ENCODE measurements at places on chromosomes 12 and 14. TPM values are rescaled to one million over a fixed set of nuclear protein-coding genes. Genes with fewer than 3 reads are reported as not detected.

DNA sequence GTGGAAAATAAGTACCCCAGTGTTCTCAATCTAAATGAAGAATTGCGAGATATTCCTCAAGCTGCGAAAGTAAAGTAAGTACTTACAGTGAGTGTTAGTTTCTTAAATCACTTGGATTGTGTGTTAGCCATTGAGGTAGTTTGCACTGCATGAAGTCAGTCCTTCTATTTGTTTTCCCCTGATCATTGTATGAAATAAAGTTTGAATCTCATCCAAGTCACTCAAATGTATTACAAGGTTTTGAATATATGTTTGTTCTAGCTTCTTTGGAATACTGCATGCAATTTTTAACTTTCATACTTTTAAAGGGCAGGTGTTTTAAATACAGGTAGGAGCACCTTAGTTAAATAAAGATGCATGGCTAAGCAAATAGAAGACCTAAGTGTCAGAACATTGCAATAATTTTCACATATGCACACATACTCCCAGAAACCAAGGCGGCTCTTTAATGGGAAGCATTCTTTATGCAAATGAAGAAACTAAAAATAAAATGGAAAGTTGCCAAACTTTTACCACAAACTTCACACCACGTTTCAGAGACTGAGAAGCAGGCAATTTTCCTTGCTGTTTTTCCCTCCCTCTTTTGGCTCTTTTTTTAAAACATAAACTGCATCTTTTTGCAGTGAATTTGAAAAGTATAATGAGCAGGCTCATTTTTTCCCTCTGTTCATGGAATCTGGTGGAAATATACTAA is 105.6 kb downstream of the GPR135 start:
- H3K4me1 ChIP-seq, result peaks cover 36% of the 10 kb centered on the region
- H3K4me3 ChIP-seq, result no peak overlapping the region
- no peak for DNase-seq
- H3K27ac ChIP-seq, result no peak overlapping the region
- H3K36me3 ChIP-seq, result peaks cover 27% of the 10 kb centered on the region

GRCh38 chr12:75658901-75659823 is 147.8 kb upstream of the KRR1 start:
- H3K36me3 ChIP-seq, result no peaks in the 10 kb centered on the region
- no peak overlapping the region for H3K4me3 ChIP-seq
- DNase-seq, result no peak
- peaks cover 4% of the 10 kb centered on the region for H3K4me1 ChIP-seq
- H3K27ac ChIP-seq, result no peak overlapping the region

GRCh38 chr12:91603060-91603459 is 420.4 kb upstream of the DCN start:
- no peaks in the 10 kb centered on the region for H3K36me3 ChIP-seq
- H3K4me1 ChIP-seq, result no peaks in the 10 kb centered on the region
- no peaks in the 10 kb centered on the region for H3K27me3 ChIP-seq
- H3K27ac ChIP-seq, result peak overlapping the region; percentile 11
- H3K4me3 ChIP-seq, result no peak overlapping the region
- DNase-seq, result no peak

- no peak overlapping the region for H3K27ac ChIP-seq
- peaks cover 11% of the 10 kb centered on the region for H3K27me3 ChIP-seq
- H3K36me3 ChIP-seq, result no peaks in the 10 kb centered on the region
- H3K4me3 ChIP-seq, result peak overlapping the region; percentile 26
- no peaks in the 10 kb centered on the region for H3K4me1 ChIP-seq
These were observed 74.6 kb upstream of the TBX5 start for GRCh38 chr12:114480337-114481199.

DNA sequence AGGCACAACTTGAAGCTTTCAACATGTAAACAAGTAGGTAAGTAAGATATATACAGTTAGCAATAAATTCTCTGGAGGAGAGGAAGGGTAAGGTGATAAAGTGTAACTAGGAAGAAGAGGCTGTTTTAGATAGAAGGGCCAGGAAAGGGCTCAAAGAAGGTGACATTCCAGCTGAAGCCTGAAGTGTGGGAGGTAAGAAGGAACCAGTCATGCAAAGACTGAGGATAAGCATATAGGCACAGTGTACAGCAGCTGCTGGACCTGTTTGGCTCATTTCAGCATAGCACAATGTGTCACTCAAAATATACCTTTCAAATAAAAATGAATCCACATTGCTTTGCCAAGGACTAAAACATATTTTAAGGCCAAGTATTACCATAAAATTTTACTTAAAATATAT is 28.6 kb upstream of the ARL1 start:
- H3K4me3 ChIP-seq, result no peak overlapping the region
- no peaks in the 10 kb centered on the region for H3K36me3 ChIP-seq
- no peak for DNase-seq

DNA sequence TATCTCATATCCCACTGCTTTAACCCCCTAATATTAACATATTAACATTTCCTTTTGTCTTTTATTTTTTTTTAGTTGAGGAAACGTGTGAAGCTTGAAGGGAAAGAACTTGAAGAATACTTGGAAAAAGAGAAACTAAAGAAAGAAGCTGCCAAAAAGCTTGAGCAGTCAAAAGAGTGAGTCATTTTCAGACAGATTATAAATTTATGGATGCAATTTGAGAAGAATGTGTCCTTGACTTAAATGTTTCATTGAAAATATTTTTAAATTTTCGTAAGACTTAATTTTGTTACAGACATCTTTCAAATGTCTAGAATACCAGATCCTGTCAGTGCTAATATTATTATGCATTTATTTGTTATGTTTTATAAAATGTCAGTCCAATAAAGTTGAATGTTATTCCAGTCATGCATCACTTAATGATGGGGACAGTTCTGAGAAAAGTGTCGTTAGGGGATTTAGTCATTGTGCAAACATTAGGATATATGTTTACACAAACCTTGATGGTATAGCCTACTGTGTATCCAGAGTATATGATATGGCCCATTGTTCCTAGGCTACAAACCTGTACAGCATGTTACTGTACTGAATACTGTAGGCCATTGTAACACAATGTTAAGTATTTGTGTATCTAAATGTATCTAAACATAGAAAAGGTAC is 32.6 kb downstream of the CPSF2 start:
- no peaks in the 10 kb centered on the region for H3K27me3 ChIP-seq
- H3K27ac ChIP-seq, result peak overlapping the region; percentile 32
- peaks cover 37% of the 10 kb centered on the region for H3K36me3 ChIP-seq
- H3K4me3 ChIP-seq, result no peak overlapping the region
- H3K4me1 ChIP-seq, result no peaks in the 10 kb centered on the region
- no peak for DNase-seq

DNA sequence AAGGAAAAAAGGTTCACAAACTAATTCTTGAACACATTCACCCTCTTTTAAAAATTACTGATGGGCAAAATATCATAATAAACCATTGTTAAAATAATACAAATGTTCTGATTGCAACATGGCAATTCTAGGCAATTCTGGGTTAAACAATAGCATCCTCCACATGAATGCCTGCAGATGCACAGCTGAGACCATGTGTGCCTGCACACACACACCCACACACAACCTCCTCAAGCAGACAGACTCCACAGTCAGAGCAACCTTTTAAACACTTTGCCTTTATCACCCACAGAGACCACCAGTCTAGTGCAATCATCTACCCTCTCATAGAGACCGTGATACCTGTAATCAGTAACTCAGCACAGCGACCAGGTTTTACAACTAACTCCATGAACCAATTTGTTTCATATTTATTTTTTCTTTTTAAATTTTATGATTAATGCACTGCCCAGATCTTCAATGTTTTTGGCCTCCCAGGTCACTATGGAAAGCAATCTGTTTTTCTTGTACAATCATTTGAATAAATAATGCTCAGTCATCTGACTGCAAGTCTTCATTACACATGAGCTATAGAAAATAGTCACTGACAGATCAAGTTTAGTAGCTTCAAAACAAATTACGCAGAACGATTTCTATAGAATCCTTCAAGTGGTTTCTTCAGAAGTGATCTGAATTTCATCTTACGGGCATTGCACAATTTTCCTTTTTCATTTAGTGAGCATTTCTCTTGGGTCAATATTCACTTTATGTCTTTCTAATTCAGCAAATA is 105.8 kb downstream of the PRKD1 start:
- no peak for DNase-seq
- H3K4me3 ChIP-seq, result no peak overlapping the region
- H3K27ac ChIP-seq, result no peak overlapping the region
- no peaks in the 10 kb centered on the region for H3K27me3 ChIP-seq
- no peaks in the 10 kb centered on the region for H3K4me1 ChIP-seq

DNA sequence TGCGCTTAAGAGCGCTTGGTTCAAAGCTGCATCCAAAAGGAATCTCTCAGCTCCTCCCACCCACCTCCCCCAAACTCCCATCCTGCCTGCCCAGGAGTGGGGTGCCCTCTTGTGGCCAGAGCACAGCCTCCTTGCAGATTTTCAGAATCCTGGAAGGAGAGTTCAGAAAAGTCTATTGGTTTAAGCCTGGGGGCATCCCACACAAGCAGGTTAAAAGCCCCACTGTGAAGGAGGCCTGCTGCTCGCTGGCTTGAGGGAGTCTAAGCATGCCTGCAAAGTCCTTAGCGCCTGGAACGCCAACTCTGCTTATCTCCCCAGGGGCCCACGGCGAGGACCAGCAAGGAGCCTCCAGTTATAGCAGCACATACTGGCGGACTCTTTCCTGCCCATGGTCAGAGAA is 297.1 kb downstream of the KSR2 start:
- no peak overlapping the region for H3K4me3 ChIP-seq
- H3K36me3 ChIP-seq, result no peaks in the 10 kb centered on the region
- H3K27me3 ChIP-seq, result no peaks in the 10 kb centered on the region
- no peak overlapping the region for H3K27ac ChIP-seq

- no peaks in the 10 kb centered on the region for H3K4me1 ChIP-seq
- H3K27me3 ChIP-seq, result no peaks in the 10 kb centered on the region
- no peak for DNase-seq
- H3K4me3 ChIP-seq, result no peak overlapping the region
- no peaks in the 10 kb centered on the region for H3K36me3 ChIP-seq
- H3K27ac ChIP-seq, result no peak overlapping the region
These were observed 31.8 kb downstream of the PPM1H start for GRCh38 chr12:62903151-62903550.

GRCh38 chr12:90091809-90092208 is 383.2 kb upstream of the ATP2B1 start:
- H3K4me3 ChIP-seq, result no peak overlapping the region
- H3K27me3 ChIP-seq, result no peaks in the 10 kb centered on the region
- DNase-seq, result no peak
- no peak overlapping the region for H3K27ac ChIP-seq
- no peaks in the 10 kb centered on the region for H3K4me1 ChIP-seq

DNA sequence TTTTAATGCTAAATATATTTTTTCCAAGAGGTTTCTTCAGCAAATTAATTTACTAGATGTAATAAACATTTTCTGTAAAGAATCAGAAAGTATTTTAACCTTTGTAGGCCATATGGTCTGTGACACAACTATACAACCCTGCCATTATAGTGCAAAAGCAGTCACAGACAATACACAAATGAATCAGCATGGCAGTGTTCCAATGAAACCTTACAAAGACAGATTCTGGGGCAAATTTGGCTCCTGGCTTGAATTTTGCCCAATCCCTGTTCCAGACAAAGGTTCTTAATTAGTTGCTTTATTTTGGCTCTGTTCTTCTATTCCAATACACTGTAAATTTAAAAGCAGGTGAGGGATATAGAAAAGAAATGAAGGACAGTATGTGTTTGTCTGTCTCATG is 352.5 kb downstream of the C12orf50 start:
- no peak overlapping the region for H3K4me3 ChIP-seq
- no peak overlapping the region for H3K27ac ChIP-seq
- no peak for DNase-seq
- H3K27me3 ChIP-seq, result no peaks in the 10 kb centered on the region

DNA sequence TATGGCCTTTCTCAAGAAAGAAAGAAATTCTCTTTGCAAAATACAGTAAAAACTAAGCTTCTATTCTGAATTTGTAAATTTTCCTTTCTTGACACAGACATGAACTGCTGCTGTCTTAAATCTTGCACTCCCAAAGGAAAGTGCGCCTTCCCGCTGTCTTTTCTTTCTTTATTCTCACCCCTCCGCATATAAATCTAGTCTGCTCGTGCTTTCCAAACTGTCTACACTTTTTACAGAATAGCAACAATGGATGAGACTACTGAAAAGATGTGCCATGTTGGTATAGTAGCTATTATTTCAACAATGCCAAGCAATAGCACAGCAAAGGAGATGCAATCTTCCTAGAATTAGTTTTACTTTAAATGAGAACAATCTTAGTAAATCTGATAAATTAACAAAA is 328.8 kb upstream of the PDE3A start:
- H3K27me3 ChIP-seq, result no peaks in the 10 kb centered on the region
- no peak overlapping the region for H3K4me3 ChIP-seq
- H3K27ac ChIP-seq, result no peak overlapping the region

GRCh38 chr12:8030189-8030588 is 2.3 kb upstream of the FOXJ2 start:
- H3K36me3 ChIP-seq, result no peaks in the 10 kb centered on the region
- no peaks in the 10 kb centered on the region for H3K27me3 ChIP-seq
- DNase-seq, result no peak
- no peak overlapping the region for H3K4me3 ChIP-seq
- no peak overlapping the region for H3K27ac ChIP-seq

DNA sequence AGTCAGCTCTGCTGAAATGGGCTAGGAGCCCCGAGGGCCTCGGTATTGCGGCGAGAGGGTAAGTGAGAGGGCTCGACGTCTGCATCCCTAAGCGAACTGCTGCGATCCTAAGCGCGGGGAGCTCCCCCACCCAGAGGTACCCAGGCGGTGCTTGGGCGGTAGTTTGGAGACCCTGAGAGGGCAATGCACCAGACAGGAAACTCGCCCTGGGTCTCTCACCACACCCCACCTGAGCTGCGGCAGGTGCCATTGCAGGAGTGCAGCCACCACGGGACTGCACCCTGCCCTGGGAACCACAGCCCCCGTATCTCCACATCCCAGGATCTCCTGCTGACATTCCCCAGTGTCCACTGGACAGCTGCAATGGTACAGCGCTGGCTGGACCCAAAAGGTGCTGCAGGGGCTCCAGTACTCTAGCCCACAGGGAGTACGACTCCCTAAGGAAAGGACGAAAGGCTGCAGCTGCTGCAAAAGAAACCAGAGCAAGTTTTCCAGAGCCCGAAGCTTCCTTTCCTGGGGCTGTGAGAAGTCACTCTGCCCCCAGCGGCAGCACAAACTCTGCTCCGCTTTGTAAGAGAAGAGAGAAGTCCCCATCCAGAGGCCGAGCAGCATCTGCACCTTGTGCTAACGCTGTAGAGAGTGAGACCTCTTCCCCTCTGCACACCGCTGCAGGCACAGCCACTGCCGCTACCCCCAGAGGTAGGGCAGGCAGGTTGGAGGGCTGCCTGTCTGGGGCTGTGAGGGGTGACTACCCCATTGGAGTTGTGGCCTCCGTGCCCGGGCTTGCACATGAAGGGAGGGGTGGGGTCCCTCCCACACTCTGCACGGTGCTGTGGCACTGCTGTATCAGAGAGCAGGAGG is 31.1 kb upstream of the MON2 start:
- peaks cover 2% of the 10 kb centered on the region for H3K4me1 ChIP-seq
- H3K4me3 ChIP-seq, result peak overlapping the region; percentile 52
- H3K27ac ChIP-seq, result no peak overlapping the region
- no peaks in the 10 kb centered on the region for H3K27me3 ChIP-seq
- no peaks in the 10 kb centered on the region for H3K36me3 ChIP-seq
- peak; percentile 67 for DNase-seq

The SLC38A4 gene
- total RNA-seq, result not detected

The SERPINA9 gene
- total RNA-seq, result not detected

The ADGRD1 gene
- 46.9 TPM for total RNA-seq

The BRF1 gene
- total RNA-seq, result 60.9 TPM

The HVCN1 gene
- total RNA-seq, result 1.3 TPM

The ALDH1L2 gene
- 68.9 TPM for total RNA-seq

The PROX2 gene
- total RNA-seq, result not detected

The KRT5 gene
- 1.6 TPM for total RNA-seq

The SLC6A15 gene
- total RNA-seq, result not detected

The ATG14 gene
- 8.4 TPM for total RNA-seq

The ATP6V1D gene
- 27.6 TPM for total RNA-seq

The EPYC gene
- not detected for total RNA-seq
